KG1 (cell line): ENCODE measurements at places on chromosomes 1 and 21.

GRCh38 chr1:152656459-152656858 lies 6.7 kb upstream of the LCE2D start:
- no peak for DNase-seq

DNA sequence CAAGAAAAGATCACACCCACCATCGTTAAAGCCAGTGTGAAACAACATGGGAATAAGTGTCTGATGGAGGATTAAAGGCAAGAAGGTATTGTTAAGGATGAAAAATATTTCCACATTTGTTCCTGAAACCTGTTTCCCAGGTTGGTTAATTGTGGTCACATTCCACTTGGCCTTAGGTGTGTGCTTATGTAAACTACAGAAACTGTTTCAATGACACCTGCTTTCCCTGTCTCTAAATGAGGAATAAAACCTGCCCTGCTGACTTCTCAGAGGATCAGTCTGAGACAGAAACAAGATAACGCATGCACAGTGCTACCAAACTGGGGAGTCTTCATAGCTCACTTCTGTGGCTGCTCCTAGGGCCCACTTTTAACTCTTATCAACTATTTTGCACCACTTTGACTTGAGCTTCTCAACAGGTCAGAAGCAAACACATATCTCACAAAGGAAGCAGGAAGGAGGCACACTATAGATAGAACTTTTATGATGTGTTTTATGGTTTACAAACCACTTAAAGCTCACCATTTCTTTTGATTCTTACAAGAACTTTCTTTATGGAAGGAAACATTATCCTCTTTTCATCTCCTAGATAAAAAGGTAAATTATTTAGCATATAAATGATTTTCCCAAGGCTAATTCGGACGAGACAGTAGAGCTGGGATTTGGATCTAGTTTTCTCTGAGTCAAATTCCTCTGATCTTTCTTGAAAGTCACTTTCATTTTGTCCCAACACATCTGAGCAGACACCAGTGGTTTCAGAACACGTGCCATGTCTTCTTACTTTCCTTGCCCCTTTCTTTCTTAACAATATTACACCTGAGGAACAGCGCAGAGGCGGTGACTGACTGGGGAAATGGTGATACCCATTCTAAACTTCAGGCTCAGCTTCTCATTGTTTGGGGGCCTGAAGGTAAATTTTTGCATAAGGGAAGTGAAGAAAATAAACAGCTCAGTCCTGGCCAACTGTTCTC lies 33.4 kb downstream of the CYP2J2 start:
- no peak for DNase-seq

DNA sequence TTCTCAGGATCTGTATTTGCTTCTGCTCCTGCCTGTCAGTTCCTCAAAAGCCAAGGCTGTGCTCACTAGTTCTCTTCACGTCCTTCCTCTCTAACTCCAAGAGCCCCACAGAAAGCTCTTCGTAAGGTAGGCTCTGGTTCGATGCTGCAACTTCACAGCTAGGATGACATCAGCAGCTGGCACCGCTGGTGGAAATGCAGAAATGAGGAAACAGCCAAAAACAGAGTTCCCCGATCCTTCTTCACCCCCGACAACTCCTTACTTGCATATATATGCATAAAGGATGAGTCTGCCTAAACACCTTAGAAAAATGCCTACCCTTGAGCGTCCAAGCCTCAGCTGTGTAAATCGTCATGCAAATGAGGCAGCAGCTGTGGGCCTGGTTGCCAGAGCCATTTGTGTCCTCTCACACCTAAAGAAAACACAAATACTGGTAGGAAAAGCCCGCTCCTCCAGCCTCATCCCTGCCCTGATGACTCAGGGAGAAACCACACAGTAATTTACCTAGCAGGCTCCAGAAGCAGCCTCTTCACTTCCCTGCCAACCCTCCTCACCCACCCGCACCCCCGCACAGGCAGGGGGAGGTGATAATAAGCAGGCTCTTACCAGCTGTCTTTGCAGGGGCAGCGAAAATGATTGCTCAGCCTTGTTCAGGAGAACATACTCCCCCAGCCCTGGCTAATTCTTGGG lies 28.2 kb downstream of the BATF3 start:
- peak; percentile 60 for DNase-seq

GRCh38 chr1:200819726-200820125 lies 53.1 kb upstream of the GPR25 start:
- no peak for DNase-seq

- DNase-seq: no peak
Observed at GRCh38 chr1:1006305-1007159, 6.6 kb upstream of the HES4 start.

GRCh38 chr21:45016406-45017038 lies 57.9 kb upstream of the ADARB1 start:
- no peak for DNase-seq

DNA sequence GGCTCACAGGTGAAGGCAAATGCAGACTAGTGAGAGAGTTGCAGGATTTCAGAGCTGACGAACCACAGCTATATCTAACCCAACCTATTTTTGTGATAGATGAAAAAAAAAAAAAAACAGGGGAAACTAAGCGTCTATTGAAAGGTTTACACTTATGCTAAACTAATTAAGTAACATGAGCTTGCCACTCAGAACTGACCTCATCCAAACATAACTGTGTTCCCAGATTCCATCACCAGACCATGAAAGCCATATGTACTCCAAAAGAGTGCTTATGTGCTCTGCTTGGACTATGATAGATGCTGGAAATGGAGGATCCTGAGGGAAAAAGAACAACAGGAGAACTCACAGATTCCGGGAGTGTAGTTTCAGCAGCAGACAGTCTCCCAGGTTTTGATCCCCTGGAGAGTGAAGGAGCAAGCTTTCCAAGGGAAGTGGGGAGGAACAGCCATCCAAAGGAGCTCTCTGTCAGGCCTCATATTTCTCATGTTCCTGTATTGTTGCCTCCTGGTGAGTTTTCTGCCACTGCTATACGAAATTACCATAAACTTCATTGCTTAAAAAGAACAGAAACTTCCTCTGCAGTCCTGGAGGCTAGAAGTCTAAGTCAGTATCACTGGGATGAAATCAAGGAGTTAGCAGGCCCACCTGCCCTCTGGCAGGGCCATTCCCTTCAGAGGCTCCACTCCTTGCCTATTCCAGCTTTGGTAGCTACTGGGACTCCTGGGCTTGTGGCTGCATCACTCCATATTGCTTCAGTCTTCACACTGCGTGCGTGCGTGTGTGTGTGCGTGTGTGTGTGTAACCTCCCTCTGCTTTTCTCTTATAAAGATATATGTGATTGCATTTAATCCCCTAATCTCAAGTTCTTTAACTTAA lies 38.1 kb downstream of the NIBAN1 start:
- DNase-seq: no peak

- no peak for DNase-seq
Observed at GRCh38 chr1:225777058-225777582, 506 bp upstream of the SRP9 start.

- DNase-seq: no peak
Observed at GRCh38 chr21:32317726-32318125, 19.1 kb downstream of the MRAP start.

- no peak for DNase-seq
Observed at GRCh38 chr1:15289251-15289651, 42.2 kb downstream of the FHAD1 start.

GRCh38 chr1:89918127-89918793 lies 76.7 kb upstream of the ZNF326 start:
- no peak for DNase-seq

DNA sequence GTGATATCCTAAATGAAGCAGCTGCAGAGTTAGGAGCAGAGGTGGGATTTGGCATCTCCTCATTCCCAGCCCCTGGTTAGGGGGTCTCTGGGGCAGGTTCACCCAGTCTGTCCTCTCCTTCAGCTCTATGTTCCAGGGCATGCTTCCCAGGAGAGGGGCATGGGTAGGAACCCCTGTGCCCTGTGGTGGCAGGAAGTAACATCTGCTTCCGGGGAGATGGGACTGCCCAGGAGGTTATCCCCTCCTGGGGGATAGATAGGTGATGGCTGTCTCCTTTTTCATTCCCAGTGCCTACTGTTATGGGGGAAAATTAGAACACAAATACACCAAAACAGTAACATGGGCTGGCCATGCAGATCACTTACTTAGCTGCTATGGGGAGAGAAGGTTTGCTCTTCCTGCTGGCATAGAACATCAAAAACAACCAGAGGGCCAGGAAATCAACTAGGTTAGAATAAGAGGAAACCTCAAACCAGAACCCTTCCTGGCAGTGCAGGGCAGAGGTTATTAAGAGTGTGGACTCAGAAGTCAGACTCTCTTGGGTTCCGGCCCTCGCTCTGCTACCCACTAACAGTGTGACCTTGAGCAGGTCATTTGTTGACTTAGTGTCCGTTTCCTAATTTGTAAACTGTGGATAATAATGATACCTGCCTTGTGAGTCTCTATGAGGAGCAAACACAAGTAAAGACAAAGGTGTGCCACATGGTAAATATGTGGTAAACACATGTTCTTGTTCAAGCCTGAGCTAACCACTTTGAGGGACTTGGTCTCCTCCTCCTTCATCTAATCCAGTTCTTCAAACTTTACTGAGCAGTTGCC lies 157.8 kb upstream of the JUN start:
- peak; percentile 50 for DNase-seq

- DNase-seq: no peak
Observed at GRCh38 chr21:29939924-29940275, at the start of gene GRIK1. TSS of gene GRIK1 (minus strand) at chr21:29939996.

DNA sequence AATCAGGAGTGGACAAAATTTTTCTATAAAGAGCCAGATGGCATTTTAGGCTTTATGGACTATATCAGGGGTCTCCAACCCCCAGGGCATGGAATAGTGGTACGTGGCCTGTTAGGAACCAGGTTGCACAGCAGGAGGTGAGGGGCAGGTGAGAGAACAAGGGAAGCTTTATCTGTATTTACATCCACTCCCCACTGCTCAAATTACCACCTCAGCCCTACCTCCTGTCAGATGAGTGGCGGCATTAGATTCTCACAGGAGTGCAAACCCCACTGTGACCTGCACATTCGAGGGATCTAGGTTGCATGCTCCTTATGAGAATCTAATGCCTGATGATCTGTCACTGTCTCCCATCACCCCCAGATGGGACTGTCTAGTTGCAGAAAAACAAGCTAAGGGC lies 13.9 kb downstream of the PHTF1 start:
- DNase-seq: no peak

DNA sequence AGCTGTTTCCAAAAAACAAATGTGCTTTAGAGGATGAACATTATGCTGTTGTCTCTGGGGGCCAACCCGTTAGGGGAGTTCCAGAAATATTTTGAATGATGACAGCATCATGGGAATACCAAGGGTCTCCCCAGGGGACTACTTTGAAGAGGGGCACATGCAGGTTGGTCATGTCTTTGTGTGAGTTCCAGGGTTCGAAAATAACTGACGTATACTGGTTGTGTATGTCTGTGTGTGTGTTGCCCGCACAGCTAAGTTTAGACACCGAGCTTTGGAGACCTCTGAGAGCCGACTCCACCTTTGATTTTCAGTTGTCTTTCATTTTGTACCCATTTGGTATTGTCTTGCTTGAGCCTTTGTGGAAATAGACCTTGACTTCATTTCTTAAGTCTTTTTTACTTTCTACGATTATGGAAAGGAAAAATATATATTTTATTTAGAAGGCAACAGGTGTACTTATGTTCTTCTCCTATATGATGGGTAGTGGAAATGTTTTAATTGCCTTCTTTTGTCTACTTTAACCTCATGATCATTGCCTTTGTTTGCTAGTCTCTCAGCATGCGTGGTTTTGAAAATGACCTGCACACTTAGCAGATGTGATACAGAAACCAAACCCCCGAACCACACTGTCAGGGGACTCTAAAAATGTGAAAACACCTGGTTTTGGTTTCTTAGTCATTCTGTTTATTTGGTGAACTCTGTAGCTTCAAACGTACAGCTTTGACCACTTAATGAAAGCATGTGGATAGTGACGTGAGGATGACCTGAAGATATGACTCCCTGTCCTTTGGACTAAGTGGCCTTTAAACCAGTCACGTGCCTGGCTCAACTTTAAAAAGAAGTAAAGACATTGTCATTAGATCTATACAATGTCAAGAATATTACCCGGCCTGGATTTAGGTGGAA lies 56.5 kb downstream of the GALNT2 start:
- no peak for DNase-seq

DNA sequence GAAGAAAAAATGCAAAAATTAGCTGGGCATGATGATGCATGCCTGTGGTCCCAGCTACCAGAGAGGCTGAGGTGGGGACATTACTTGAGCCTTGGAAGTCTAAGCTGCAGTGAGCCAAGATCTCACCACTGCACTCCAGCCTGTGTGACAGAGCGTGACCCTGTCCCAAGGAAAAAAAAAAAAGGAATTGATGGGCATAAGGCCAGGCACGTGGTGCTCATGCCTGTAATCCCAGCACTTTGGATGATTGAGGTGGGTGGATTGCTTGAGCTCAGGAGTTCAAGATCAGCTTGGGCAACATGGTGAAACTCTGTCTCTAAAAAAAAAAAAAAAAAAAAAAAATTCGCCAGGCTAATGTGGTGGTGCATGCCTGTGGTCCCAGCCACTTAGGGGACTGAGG lies 55.8 kb upstream of the ATP2B4 start:
- DNase-seq: no peak

GRCh38 chr1:181110013-181110412 lies 21.5 kb downstream of the IER5 start:
- no peak for DNase-seq

GRCh38 chr1:197902454-197903195 lies at the start of gene C1orf53:
TSS of gene C1orf53 (plus strand) at chr1:197902630. CDS start at chr1:197902650, 20 bp downstream.
- DNase-seq: peak; percentile 59

GRCh38 chr1:162010175-162010506 lies 13.5 kb downstream of the OLFML2B start:
- DNase-seq: no peak

DNA sequence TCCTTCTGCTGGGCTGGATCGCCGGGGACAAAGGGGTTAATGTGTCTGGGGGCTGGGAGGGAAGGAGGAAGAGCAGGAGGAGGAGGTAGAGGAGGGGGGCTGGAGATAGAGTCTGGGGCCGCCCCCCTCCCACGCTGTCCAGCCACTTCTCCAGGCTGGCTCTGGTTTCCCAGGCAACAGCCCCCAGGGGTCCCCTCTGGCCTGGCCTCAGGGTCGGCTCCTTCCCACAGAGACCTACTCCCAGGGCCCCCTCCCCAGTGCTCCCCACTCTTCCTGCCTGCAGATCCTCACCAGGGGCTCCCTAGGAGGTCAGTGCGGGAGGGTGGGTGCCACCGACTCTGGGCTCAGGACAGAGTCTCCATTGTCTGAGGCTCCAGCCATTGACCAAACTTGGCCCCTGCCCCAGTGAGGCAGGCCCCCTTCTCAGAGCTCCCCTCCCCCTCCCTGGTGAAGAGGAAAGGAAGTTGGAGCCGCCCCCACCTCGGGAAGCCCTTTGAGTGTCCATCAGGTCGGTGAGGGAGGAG lies 34.1 kb downstream of the ARHGEF10L start:
- DNase-seq: no peak

DNA sequence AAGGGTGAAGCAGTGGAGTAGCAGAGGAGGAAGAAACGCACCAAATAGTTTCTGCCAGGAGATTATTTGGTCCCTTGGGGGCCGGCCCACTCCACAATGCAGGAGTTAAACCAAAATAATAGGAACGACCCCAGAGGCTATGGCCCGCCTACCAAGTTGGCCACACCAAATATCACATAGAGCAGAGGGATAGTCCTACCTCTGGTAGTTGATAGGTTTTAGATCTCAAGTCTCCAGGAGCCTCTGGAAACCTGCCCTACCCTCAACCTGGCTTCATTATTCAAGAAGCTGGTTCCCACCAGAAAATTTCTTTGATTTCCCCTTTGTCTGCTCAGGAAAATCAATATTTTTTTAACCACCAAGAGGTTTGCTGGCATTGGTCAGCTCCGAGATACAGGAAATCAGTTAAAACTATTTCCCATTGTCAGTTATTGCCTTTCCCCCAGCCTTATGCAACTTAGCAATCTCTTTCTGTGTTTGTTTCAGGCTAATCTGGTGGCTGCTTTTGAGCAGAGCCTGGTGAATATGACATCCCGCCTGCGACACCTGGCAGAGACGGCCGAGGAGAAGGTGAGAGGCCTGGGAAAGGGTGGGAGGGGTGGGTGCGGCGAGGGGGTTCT lies 35.5 kb upstream of the IPO9 start:
- DNase-seq: no peak
